ENCODE measurements at places on chromosomes 2 and 18.

- no peak for DNase-seq
Observed at GRCh38 chr2:239000089-239000488, 152.2 kb downstream of the TWIST2 start.

GRCh38 chr2:97728091-97728731 lies 14.8 kb downstream of the ZAP70 start:
- no peak for DNase-seq

- no peak for DNase-seq
Observed at GRCh38 chr2:18005411-18005810, 126.9 kb downstream of the KCNS3 start.

DNA sequence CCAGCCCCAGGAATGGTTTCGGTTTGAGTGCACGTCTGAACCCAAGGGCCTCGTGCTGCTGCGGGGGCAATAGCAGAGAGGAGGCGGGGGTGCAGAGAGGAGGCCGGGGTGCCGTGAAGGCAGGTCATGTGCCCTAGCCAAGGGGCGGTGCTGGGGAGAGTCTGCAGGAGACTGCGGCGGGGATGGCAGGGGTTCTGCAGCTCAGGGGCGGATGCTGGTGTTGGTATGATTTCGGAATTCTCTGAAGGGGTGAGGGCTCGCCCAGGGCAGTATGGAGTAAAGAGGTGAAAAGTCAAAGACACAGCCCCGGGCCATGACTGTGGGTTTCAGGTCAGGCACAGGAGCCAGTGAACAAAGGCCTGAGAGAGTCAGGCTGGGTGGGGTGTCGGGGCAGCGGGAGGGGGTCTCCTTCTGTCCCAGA lies 186.5 kb upstream of the HDAC4 start:
- no peak for DNase-seq

DNA sequence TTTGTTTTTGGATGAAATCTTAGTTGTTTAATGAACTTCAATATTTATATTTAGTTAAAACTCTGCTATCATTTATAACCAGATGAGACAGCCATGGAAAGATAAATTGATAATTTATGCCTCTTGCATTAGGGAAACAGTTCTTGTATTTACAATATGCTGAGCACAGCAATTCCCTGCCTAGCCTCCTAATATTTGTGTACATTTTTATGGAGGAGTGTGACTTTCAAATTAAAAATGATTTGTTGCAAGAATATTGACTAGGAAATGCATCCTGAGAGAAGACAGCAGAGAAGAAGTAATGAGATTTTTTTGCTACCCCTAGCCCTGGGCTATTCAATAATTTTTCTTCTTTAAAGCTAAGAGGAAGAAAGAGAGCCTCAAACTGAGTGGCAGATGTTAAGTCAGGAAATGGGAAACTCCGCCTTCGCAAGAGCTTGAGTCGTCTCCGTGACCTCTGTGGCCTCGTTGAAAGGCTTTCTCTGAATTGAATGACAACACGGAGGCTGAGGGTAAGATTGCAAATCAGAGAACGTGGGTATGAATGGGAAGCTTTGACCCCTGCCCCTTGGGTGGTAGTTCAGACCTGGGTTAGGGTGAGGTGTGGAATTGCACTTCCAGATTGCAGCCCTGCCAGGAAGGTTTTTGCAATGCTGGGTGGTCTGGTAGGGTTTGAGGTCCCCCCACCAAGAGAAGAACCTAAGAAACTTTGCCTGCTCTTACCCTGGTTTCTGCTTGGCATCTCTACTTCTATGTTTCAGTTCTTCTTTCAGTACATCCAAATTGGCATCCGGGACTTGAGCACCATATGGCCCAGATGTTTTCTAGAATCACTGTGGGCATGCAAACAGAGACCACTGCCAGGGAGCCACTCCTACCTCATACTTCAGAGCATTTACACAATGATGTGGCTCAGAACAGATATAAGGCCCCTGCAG lies 210.3 kb upstream of the RBMS1 start:
- no peak for DNase-seq

GRCh38 chr2:3659447-3660432 lies 1.7 kb downstream of the ALLC start:
- DNase-seq: no peak

Data from NCI-H2081 (cell line).